ENCODE measurements at places on chromosomes 1 and 21.

GRCh38 chr21:16176570-16176969, 446.8 kb downstream of the USP25 start:
- DNase-seq, result no peak

DNA sequence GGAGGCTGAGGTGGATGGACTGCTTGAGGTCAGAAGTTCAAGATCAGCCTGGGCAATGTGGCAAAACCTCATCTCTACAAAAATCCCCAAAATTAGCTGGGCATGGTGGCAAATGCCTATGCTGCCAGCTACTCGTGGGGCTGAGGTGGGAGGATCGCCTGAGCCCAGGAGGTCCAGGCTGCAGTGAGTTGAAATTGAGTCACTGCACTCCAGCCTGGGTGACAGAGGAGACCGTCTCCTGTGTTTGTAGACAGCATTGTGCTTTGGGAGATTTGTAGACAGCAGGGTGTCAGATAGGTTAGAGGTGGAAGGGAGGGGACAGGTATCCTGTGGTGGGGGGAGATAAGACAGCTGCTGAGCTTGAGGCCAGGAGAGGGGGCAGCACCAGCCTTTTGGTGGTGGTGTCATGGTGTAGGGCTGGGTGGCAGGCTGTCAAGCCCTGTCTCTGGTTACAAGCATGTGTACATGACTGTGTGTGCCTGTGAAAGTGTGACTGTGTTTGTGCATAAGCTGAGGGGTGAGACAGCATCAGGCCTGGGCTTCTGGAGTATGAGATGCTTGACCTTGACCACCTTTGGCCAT, 15.2 kb downstream of the PPFIA4 start:
- no peak for DNase-seq

DNA sequence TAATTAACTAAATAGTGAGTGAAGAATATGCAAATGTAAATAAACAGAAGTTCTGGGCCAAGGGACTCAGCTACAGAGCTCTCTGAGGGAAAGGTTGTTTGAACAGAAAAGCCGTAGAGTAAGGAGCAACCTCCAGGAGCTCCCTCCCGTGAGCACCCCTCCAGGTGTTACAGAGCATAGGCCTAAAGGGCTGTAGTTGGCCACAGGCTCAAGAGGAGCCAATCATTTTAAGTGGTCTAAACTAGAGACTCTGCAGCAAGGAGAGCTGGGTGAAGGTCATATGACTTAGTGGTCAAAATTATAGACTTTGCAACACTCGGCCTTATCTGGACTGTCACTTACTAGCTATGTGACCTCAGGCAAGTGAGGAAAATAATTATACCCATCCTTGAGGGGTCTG, 19.1 kb upstream of the RXRG start:
- no peak for DNase-seq

DNA sequence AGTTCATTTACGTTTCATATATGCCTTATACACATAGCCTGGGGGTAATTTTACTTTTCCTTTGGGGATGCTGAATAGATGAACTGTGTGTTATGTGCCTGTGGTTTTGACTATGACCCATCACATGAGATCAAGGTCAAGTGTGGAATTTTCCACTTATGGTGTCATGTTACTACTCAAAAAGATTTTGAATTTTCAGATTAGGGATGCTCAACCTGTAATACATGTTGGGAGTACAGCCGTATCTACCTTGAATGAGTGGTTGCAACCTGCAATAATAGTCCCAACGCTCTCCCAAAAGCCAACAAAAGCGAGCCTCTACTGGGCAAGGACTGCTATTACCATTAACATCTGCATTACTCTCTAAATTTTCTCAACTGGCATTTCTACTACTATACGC, 68.5 kb upstream of the SDC3 start:
- DNase-seq, result no peak

GRCh38 chr1:31020007-31020790, 45.3 kb downstream of the PUM1 start:
- no peak for DNase-seq

- no peak for DNase-seq
Measured at GRCh38 chr1:23169727-23170335, 1.2 kb upstream of the LUZP1 start.

DNA sequence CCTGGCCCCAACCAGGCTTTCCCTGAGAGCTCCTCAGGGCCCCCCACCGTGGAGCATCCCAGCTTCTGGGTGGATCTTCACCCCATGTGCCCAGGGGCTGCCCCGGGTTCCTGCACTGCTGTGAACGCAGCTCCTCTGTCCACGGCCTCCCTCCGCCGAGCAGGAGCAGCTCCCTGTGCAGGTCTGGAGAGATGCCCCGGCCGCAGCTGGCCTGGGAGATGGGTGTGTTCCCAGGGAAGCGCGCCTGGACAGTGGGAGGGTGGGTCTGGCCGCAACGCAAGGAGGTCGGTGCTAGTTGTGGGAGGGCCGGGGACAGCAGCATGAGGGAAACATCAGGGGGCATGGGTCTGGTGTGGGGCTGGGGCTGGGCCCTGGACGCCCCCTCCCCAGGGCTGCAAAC, 71.3 kb downstream of the MORN1 start:
- no peak for DNase-seq

GRCh38 chr1:145956781-145957442, 905 bp downstream of the LIX1L start:
- DNase-seq, result no peak

GRCh38 chr1:197277166-197277565, 9.1 kb downstream of the CRB1 start:
- no peak for DNase-seq
